HFF-Myc (cell line): ENCODE measurements at places on chromosomes 12 and 14.

DNA sequence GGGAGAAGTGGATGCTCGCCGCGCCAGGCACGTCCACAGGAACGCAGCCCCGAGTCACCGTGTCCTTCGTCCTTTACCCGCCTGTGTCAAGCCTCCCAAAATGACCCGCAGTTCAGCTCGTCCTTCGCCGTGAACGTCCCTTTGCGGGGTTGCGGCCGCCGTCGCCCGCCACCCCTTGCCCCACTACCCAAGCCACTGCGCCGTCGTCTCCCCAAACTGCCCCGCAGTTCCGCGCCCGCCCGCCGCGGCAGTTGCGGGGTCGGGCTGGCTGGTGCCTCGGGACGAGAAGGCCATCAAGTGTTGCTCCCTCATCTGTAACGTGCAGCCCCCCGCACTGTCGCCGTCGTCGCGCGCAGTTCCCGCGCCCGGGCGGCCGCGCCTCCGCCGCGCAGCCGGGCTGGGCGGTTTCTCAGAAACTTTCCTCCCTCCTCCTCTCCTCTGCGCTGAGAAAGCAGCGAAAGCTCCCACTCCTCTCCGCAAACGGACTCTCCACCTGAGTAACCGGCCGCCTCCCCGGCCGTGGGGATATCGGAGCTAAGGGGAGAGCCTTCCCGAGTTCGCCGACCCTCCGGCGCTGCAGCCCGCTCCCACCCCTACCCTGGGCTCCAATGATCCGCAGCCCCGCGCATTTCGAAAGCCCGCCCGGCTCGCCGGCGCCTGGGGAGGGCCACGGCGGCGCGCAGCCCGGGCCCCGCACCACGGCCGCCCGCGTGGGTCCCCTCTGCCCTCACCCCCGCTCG lies 6.7 kb downstream of the CDKN1B start:
- no peak for DNase-seq

GRCh38 chr14:100841066-100841760 lies 15.3 kb downstream of the MEG3 start:
- DNase-seq, result no peak

DNA sequence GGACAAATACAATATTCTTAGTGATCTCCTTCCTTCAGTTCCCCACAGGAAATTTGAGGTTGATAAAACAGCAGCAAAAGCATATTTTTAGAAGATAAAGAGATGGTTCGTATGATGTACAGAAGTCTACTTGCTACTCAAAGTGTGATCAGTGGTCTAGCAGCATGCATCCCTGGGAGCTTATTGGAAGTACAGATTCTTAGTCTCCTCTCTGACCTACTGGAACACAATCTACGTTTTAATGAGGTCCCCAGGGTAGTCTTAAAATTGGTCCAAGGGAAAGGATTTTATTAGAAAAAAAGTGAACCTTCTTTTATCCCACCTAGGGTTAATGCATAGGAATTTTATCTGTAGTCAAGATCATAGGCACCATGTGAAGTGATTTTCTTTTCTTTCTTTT lies 703.4 kb downstream of the NRXN3 start:
- no peak for DNase-seq

DNA sequence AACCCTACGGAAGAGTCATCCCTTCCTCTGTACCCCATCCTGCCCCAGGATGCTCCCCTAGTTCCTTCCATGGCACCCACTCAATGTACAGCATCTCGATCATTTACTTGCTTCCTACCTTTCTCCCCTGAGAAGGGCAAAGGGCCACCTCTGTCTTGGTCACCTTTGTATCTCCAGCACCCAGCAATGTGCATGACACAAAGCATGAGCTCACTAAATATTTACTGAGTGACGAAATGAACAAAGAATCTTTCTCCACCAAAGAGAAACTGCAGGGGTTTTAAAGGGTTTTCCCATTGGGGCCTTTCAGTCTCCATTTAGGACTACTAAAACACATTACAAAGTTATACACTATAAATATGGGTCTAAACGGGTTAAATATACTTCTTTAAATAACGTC lies 30.6 kb downstream of the ATG14 start:
- no peak for DNase-seq

DNA sequence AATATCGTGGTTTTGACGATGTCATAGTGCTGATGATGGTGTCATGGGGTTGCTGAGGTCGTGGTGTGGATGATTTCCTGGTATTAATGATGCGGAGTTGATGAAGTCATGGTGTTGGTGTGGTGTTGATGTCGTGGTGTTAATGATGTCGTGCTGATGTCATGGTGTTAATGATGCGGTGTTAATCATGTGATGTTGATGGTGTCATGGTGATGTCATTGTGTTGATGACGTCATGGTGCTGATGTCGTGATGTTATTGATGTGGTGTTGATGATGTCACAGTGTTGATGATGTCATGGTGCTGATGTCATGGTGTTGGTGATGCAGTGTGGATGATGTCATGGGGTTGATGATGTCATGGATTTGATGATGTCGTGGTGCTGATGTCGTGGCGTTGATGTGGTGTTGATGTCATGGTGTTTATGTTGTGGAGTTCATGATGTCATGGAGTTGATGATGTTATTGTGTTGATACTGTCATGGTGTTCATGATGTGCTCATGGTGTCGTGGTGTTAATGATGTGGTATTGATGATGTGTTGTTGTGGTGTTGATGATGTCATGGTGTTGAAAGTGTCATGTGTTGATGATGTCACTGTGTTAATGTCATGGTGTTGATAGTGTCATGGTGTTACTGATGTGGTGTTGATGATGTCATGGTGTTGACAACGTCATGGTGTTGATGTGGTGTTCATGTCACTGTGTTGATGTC lies 48.5 kb upstream of the RIMBP2 start:
- peak; percentile 6 for DNase-seq

DNA sequence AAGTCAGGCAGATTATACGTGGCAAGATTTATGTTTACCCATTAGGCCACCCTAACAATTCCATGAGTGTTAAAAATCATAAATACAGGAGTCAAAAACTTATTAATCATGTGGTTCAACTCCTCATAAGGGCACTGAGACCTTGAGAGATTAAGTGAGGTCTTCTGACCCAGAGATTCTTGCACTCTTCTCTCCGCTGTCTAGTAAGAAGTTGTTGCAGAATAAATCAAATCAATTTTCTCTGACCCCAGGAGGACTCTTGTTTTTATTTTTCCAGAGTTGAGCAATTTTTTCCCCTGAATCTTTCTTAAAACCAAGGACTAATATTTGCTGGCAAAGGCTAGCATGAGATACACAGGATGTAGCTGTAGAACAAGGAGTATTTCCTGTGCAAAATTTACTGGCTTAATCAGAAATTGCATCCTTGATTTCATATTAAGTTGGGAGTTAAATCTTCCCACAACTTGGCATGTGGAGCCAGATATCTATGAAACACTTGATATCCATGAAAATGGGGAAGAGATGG lies 90.9 kb upstream of the PTHLH start:
- no peak for DNase-seq

DNA sequence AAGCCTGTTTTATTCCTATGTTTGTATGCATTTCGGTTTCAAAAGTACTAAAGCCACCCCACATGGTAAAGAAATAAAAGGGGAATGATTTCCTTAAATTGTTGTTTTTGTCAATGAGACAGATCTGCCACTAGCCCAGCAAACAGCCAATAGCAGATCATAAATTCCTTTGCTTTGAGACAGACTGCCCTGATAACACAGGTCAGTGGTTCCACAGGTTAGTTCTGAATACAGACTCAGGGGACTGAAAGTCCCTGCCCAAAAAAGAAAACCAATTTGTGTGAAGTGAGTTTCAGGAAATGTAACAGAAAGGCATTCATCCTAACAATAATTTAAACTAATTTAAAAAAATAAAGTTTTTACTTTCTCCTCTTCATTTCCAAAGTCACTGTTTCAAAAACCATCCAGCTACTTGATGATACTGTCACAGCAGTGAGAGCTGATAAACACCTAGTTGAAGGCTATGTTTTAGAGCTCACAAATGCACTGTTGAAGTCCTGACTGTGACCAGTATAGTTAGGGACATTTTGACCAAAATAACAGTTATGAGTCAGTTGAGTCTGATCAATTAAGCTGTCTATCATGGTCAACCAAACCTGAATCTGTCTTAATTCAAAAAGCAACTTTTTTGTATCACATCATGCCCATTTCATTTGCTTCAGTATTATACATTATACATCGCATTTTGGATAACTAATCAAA lies 77.7 kb downstream of the LGR5 start:
- DNase-seq, result no peak

GRCh38 chr14:70052990-70053389 lies 135.8 kb downstream of the SLC8A3 start:
- peak; percentile 5 for DNase-seq

DNA sequence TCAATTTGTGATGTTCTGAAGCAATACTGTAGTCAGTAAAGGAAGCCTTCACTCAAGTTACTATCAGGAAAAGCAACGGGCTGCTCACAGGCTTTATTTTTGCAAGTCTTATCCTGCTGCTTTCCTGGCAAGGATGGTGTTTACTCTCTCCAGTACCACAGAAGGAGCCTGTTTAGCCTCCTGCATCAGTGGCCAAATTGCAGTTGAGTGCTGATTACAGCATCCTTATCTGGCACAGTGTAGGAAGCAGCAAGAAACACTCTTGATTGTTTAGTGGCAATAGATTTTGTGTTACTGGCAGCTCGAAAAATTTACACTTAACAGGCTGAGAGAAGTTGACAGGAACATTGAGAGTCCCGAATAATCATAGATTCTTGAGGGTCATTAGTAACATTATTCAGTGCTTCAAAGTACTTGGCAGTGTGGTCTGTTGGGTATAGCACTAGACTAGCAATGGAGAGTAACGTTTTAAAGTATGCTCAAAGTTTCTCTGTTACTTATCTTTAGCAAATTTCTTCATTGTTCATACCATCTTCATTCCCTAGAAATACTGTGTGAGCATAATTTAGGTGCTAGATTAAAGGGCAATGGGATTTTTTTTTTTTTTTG lies 11.7 kb downstream of the TULP3 start:
- no peak for DNase-seq

DNA sequence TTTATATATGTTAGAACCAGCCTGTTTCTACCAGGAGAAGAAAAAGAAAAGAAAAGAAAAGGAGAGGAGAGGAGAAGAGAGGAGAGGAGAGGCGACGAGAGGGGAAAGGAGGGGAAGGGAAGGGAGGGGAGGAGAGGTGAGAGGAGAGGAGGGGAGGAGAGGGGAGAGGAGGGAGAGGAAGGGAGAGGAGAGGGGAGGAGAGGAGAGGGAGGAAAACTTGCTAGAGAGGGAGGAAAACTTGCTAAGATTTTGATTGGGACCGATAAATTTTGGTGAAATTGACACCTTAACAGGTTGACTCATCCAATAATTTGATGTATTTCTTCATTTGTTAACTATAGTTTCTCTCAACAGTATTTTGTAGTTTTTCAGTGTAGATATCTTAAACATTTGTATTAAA lies 164.0 kb upstream of the SYT1 start:
- no peak for DNase-seq

- no peak for DNase-seq
Observed at GRCh38 chr14:59919570-59920377, at the start of gene LRRC9. Gene LRRC9 (plus strand): TSS chr14:59920144.

DNA sequence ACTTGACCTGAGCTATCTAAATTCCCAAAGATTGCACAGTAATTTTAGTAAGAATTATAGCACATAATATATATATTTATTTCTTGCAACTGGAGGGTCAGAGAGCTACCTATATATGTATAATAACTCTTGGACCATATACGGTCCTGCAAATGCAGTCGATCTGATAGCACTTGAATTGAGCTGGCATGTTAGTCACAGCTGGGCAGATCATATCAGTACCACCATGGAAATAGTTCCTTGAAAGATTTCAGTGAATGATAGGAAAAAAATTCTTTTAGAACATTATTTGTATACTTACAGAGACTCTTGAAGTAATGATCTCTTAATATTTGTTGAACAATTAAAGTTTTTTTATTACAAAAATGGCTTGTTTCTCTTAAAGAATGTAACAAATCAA lies 94.5 kb upstream of the MON2 start:
- no peak for DNase-seq

DNA sequence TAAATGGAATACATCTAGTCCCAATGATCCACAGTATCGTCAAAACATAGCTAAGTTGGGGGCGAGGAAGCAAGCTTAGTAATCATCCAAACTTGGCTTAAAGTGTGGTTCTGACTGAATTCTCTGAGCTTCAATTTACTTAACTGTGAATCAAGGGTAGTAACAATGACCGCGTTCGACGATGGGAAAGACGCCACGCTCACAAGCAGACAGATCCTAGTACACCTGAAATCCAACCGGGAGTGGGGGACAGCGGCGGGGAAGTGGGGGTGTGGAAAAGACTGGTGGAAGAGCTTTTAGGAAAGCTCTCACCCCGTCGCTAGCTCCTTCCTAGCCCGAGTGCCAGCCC lies 433 bp downstream of the COX16 start:
- no peak for DNase-seq

- no peak for DNase-seq
Observed at GRCh38 chr14:80278293-80279023, 67.2 kb upstream of the DIO2 start.

DNA sequence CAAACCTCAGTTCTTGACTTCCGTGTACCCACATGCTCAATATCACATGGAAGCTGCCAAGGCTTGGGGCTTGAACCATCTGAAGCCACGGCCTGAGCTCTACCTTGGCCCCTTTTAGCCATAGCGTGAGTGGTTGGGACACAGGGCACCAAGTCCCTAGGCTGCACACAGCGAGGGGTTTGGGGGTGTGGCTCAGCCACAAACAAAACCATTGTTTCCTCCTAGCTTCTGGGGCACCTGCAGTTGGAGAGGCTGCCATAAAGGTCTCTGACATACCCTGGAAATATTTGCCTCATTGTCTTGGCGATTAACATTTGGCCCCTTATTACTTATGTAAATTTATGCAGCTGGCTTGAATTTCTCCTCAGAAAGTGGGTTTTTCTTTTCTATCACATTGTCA lies 628.6 kb downstream of the NRXN3 start:
- no peak for DNase-seq

DNA sequence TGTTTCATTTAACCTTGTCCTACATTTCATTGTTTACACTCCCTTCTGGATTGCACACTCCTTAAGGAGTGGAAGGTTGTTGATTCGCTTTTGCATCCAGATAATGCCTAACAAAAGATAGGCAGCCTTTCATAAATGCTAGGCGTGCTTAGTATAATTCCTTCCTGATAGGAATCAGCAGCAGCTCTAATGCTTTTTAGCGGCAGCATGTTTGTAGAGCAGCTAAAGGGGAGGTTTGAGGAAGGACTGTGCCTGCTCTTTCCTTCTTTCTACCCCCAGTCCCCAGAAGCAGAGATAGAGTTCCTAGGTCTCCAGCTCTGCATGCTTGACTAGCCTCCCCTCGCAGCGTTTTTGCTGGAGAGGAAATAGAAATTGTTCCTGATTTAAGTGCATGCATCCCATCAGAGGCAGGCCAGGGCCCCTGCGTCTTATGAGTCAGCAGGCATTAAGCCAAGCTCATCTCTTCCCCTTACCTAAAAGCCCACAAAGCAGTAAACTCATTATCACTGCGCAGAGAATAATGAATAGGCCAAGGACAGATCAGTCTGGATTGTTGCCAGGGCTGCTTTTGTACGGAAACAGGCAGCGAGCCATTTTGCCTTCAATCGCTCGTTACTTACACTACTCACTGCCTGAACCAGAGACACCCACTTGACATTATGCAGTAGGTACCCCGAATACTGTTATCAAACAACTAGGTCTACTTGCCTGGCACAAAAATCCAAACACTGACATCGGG lies 14.0 kb upstream of the TBPL2 start:
- peak; percentile 60 for DNase-seq
